Stimulated activated CD4-positive, alpha-beta T cell treated with anti-CD3 and anti-CD28 coated beads, Interleukin-12 subunit alpha, Interleukin-12 subunit beta, amount 100 ng/mL, for 24 hours (primary cell): ENCODE measurements at places on chromosomes 7 and 10.

- no peak for DNase-seq
These were observed 59.5 kb upstream of the PRPS1L1 start for GRCh38 chr7:18087026-18087686.

- DNase-seq = no peak
These were observed 41.4 kb upstream of the CD36 start for GRCh38 chr7:80596933-80597517.

GRCh38 chr10:19570120-19570519, 246.1 kb upstream of the PLXDC2 start:
- no peak for DNase-seq

- no peak for DNase-seq
These were observed 87.0 kb downstream of the ALOX5 start for GRCh38 chr10:45461034-45461433.

DNA sequence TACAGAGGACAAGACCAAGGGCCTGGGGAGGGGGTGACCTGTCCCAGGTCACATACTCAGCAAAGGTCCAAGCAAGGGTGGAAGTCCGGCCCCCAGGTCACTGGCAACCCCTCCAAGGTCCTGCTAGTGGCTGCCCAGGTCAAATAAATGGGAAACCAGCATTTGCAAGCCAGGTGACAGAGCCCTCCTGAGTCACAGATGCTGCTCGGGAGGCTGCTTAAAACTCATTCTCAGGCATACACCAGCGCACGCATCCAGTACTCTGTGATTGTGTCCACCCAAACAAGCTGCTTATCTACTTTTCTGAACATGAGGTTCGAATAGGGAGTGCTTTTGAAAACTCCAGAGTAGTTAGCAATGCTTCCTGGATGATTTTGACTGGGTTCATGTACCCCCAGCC, 130.6 kb downstream of the TAX1BP1 start:
- DNase-seq = no peak

DNA sequence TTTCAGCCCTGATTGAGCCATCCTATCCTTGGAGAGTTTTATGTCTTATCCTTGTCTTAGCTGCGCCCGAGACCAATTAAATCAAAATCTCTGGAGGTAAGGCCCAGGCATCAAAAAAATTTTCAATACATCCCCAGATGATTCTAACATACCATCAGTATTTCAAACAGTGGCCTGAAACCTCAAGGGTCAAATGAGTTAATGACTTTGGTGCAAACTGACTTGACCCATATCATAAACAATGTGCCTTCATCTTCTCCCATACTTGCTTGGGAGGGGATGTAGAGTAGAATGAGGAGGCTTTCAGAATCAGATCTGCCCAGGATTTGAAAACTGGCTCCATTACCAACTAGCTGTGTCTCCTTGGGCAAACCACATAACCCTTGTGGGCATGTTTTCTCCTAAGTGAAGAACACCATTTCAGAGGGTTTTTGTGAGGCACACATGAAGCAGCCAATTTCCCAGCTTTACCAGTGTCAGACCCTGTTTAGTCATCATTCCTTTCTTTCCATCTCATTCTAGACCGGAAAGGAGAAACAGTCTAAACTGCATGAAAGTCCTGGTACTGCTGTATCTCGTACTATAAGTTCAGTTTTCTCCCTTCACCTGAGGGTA, 35.7 kb upstream of the ATXN7L1 start:
- DNase-seq = no peak

DNA sequence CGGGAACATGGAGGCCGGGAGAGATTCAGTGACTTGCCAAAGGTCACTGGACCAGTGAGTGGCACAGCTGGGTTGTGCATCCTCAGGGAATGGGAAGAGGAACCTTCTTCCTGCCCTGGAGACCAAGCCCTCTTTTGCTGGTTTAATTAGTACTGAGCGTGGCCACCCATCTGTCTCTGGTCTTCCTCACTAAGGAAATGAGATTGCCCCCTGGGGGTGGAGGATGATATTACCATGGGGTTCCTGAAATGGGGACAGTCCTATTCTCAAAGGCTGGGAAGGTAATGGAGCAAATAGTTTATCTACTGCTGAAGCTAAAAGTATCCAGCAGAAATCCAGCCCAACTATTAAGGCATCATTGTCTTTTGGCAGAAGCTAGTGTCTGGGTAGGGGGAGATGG, 98.6 kb upstream of the FGFR2 start:
- peak; percentile 34 for DNase-seq

GRCh38 chr10:94423627-94424026, 21.3 kb downstream of the TBC1D12 start:
- no peak for DNase-seq

- no peak for DNase-seq
These were observed 1.8 kb downstream of the PRF1 start for GRCh38 chr10:70600512-70601395.

DNA sequence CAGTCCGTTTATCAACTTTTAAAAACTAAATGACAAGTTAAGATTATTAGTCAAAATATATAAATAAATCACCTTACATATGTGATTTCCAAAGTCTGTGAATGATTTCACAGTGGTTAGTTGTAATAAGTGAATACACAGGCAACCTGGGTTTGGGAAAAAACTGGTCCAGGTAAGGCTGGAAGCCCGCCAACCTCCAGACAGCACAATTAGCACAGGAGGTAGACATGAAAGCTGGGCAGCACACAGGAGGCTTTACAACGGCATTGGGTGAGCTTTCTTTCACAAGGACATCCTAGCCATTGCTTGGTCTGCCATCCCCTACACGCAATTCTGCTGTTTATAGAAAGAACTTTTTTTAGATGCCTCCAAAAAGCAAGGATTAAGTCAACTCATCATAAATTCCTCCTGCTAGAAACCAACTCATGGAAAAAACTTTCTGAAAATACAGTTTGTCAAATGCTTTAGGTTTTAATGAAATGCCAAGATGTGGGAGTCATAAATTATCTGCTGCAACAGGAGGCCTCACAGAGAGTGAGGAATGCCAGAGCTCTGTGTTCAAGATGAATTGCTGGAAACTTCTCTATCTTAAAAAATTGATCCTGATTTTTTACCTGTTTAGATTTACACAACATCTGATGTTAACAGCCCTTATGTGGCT, 346.8 kb upstream of the NFE2L3 start:
- DNase-seq = no peak
